ENCODE measurements at places on chromosomes 2 and 18. TPM values are rescaled to one million over a fixed set of nuclear protein-coding genes. Genes with fewer than 3 reads are reported as not detected.

ASB18 gene
- total RNA-seq: 9.3 TPM

GRCh38 chr2:19607400-19607799 is 249.0 kb upstream of the OSR1 start:
- no peak for DNase-seq

- DNase-seq: no peak
Measured at GRCh38 chr2:204950695-204951346, 405.5 kb downstream of the PARD3B start.

DNA sequence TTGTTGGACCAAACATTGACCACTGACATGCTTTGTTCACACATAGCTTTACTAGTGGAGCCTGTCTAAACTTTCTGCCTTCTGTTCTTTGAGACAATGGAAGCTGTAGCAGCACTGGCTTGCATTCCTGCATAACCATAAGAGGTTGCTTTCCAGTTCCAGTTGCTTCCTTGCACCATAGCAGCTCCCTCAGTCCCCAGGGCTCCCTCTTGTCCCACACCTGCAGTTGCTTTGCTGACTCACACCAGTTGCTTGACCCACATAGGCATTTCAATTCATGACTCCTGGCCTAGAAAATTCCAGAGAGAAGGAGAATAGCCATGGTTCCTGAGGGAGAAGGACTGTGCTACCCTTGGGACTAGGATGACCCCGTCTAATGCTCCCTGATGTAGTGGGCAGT is 20.9 kb downstream of the SGPP2 start:
- DNase-seq: no peak

RDH14 gene
- 35.0 TPM for total RNA-seq

CCT4 gene
- total RNA-seq: 133 TPM

DNA sequence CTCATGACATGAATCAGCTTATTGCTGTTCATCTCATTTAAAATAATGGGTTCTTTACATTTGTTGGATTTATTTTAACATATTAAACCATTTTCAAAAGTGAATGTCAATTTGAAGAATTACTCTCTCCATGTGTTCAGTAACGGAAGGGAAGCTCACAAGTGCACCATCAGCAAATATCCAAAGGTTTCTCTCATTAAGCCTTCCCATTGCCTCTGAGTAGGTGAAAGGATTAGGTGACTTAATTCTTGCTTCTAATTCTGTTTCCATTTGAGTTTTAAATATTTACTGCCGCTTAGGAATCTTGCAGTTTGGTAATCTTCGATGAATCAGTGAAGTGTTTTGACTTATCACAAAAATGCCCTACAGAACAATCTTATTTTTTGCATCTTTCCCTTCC is 145.1 kb upstream of the NYAP2 start:
- no peak for DNase-seq

GRCh38 chr18:55878224-55878623 is 290.2 kb upstream of the TCF4 start:
- DNase-seq: no peak

TSPYL6 gene
- not detected for total RNA-seq

GRCh38 chr2:177076636-177077179 is 135.9 kb upstream of the HNRNPA3 start:
- DNase-seq: no peak

DNA sequence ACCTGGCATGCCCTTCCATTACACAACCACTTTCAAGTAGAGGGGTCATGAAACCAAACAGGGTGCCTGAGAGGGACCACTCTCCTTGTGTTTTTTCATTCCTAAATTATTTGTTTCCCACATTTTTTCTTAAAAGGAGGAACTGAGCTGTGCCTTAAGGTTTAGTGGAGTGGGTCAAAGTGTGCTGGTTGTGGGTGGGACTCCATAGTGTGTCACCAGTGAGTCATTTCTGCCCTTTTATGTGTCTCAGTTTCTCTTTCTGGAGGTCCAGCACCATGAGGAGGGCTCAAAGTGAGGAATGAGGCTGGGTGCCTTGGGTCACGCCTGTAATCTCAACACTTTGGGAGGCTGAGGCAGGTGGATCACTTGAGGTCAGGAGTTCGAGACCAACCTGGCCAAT is 37.8 kb downstream of the COMMD1 start:
- no peak for DNase-seq

AQP4 gene
- total RNA-seq: 9.0 TPM

- DNase-seq: no peak
Measured at GRCh38 chr2:56444339-56444738, 260.5 kb downstream of the CCDC85A start.

- no peak for DNase-seq
Measured at GRCh38 chr2:205617905-205618304, 64.4 kb upstream of the NRP2 start.

DNA sequence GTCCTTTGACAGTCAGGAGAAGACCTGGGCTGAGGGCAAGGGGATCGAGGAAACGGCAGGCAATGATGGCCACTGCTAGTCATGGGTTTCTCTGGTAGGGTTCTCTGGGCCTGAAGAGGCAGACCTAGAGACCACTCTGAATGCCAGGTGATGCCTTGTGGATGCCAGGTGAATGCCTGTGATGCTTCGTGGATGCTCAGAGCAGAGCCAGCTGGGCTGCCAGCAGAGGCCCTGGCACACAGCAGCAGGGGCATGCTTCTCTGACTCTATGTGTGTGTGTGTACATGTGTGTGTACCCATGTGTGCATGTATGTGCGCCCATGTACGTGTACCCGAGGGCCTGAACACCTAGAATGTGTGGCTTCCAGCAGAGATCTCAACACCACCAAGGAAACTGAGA is 172.0 kb downstream of the TNS1 start:
- DNase-seq: no peak

GRCh38 chr2:239231231-239232194 is 169.3 kb downstream of the HDAC4 start:
- DNase-seq: no peak

ADCYAP1 gene
- total RNA-seq: not detected

GRCh38 chr2:121272596-121272995 is 12.4 kb downstream of the TFCP2L1 start:
- no peak for DNase-seq

DNA sequence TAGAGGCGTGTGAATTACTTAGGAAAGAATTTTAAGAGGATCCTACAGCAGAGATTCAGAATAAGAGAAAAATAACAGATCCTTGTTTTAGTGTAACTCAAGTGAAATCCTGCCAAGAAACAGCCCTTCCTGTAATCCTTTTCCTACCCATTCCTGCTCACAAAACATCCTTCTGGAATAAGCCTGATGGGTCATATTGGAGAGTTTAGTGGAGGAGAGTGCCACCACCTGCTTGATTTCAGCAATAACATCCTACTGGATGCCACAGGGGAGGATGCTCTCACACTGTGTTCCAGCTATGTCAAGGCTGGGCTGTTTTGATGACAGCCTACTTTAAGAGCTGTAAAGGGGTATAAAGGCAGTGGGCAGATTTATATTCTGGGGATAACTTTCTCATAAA is 54.8 kb upstream of the CCDC178 start:
- DNase-seq: no peak

DNA sequence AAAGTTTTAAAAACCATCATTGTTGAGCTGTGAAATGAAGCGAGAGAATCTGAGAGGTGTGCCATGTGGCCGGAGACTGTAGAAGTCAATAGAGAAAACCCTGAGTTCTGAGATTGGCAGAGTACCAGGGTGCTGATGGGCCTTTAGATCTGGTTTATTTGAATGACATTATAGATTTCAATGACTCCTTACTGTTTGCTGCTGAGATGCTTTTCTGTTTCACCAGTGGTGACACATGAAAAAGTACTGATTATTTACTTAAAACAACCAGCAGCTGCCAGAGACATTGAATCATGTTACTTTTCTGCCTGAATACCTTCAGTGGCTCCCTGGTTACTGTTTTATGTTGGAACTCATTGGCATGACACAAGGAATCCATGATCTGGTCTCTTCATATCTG is 602.7 kb upstream of the ZNF804A start:
- DNase-seq: no peak

PID1 gene
- 9.8 TPM for total RNA-seq

TDRD15 gene
- total RNA-seq: not detected

GRCh38 chr2:83866211-83866610 is 592.9 kb downstream of the SUCLG1 start:
- no peak for DNase-seq

DNA sequence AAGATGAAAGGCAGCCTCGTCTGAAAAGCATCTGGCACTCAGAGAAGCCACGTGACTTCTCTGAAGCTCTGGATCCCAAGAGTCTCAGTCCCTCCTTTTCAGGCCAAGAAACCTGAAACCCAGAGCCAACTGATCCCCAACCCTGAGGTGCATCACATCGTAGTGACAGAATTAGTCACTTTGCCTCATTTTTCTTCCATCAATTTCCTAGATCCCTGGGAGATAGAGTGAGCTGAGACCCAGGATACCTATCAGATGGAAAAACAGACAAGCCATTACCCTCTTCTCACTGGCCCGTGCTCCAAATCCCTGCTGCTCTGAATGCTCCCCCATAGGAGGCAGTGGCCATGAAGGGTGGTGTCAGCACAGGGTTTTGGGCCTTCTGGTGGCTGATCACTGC is 113.1 kb downstream of the ALK start:
- DNase-seq: no peak

FAHD2A gene
- total RNA-seq: 39.0 TPM

DNA sequence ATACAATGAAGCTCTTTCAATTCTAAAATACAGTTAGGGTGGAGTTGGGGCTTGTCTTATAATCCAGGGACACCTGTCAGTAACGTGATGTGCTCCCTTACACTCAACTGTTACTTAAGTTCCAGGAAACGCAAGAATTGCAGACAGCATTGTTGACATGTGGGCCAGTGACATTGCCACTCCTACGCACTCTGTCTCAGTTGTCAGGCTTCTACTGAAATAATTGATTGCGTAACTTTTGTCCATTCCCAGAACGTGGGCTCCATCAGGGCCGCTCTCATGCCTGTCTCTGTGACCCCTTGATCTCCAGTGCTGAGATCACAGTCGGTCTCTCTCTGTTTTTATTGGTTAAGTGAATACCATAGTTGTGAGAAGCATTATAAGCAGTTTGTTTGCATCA is 487.8 kb downstream of the GALR1 start:
- DNase-seq: no peak

GRCh38 chr2:73698101-73698500 is 39.0 kb downstream of the TPRKB start:
- no peak for DNase-seq

DNA sequence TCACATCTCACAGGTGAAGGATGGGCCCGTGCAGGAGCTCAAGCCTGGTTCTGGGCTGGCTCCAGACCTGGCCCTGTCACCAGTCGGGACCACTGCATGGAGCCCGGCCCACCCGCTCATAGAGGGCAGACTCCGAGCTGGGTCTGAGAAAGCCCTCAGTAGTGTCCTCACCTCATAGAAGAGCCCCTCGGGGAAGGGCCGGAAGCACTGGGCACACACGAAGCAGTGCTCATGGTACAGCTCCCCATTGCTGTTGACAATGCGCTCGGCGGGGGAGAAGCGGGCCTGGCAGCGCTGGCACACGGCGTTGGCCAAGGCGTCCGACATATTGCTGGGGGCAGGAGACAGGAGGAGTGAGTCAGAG is 11.3 kb downstream of the GPR17 start:
- peak; percentile 3 for DNase-seq

- no peak for DNase-seq
Measured at GRCh38 chr2:60819155-60819862, 62.1 kb upstream of the REL start.

VWC2L gene
- total RNA-seq: 0.04 TPM

- no peak for DNase-seq
Measured at GRCh38 chr18:22001912-22002487, 167.4 kb upstream of the GATA6 start.

DNA sequence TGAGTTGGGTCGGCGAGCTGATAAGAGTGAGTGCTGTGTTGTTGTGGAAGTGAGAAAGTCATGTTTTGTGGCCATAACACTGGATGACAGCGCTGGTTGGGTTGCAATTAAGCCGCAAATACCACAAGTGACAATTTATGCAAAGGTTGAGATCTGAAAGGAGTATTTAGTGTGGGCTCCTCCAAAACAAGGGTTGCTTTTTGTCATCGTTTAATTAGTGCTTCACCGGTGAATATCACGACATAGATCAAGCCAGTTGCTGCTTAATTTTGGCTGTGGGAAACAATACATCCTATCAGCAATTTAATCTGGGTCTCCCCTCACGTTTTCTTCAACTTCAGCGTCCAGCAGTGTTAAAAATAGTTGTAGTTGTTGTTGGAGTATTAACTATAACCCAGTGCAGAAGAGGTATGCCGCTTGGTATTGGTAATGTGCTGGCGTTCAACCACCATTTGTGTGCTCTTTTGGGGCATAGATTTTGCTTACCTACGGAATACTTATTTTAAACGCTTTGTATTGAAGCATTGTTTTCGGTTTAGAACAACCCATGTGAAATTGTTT is 662 bp downstream of the ACVR2A start:
- DNase-seq: no peak

DNA sequence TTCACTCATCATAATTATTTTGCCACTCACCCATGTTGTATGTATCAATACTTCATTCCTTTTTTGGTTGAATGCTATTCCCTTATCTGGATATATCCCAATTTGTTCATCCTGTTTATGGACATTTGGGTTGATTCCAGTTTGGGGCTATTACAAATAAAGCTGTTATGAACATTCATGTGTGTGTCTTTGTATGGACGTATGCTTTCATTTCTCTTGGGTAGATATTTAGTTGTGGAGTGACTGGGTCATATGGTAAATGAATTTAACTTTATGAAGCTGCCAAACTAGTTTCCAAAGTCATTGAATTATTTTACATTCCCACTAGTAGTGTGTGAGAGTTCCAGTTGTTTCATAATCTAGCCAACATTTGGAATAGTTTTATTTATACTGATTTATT is 2.7 kb downstream of the FAM228B start:
- no peak for DNase-seq

DCTN1 gene
- 100 TPM for total RNA-seq

DNA sequence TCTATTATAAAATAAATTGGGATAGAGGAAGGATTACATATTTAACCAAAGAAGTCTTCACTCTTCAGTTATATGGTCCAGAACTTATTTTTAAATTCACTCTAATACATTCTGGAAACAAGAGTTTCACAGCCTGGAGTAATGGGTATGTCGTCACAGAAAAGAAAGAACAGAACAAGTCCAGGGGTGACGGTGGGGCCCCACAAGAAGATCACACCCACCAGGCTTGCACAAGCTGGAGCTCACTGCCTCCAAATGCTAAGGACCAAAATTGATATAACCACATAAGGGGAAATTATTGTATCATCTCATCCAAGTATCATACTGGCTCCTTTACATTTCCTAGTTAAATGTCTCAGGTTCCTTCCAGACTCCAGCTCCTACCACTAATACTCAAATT is 11.3 kb downstream of the LRPPRC start:
- DNase-seq: no peak

Data from psoas muscle (tissue), 8 donors.